ENCODE measurements at places on chromosomes 6 and 20. TPM values are rescaled to one million over a fixed set of nuclear protein-coding genes. Genes with fewer than 3 reads are reported as not detected.
A peak's percentile ranks its signal among the peaks of the same experiment; 100 is the strongest.

FAM209B gene
- not detected for total RNA-seq

GJA10 gene
- not detected for total RNA-seq

TSPO2 gene
- not detected for total RNA-seq

PPIL4 gene
- total RNA-seq, result 26.2 TPM

NKAPL gene
- 3.0 TPM for total RNA-seq

DEFB132 gene
- total RNA-seq, result not detected

MOCS1 gene
- 61.7 TPM for total RNA-seq

FAM83C gene
- total RNA-seq, result not detected

PAX1 gene
- total RNA-seq, result not detected

ANKRD66 gene
- not detected for total RNA-seq

ANGPT4 gene
- not detected for total RNA-seq

DNA sequence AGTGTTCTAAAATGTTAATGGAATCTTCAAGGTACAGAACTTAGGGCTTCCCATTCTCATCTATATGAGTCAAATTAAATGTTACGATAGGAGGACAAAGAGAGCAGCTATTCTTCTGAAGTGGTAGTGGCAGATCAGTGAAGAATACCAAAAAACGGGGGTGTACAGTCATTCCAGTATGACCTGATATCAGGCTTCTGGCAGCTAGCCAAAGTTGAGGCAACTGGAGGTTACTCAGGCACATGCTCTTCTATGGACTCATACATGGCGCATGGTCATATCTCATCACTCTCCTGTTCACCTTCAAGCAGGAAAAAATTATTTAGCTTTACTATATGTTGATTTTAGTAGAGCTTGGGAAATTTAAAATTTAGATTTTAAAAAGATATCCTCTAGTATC is 1608.8 kb downstream of the GRIK2 start:
- H3K27ac ChIP-seq, result no peak overlapping the region
- no peaks in the 10 kb centered on the region for H3K27me3 ChIP-seq
- DNase-seq, result no peak
- no peak overlapping the region for H3K4me3 ChIP-seq
- no peaks in the 10 kb centered on the region for H3K4me1 ChIP-seq
- H3K36me3 ChIP-seq, result no peaks in the 10 kb centered on the region

GRCh38 chr6:100810015-100810414 is 71.1 kb downstream of the ASCC3 start:
- no peak overlapping the region for H3K27ac ChIP-seq
- no peak overlapping the region for H3K4me3 ChIP-seq
- no peak for DNase-seq
- no peaks in the 10 kb centered on the region for H3K4me1 ChIP-seq
- no peaks in the 10 kb centered on the region for H3K36me3 ChIP-seq

DNA sequence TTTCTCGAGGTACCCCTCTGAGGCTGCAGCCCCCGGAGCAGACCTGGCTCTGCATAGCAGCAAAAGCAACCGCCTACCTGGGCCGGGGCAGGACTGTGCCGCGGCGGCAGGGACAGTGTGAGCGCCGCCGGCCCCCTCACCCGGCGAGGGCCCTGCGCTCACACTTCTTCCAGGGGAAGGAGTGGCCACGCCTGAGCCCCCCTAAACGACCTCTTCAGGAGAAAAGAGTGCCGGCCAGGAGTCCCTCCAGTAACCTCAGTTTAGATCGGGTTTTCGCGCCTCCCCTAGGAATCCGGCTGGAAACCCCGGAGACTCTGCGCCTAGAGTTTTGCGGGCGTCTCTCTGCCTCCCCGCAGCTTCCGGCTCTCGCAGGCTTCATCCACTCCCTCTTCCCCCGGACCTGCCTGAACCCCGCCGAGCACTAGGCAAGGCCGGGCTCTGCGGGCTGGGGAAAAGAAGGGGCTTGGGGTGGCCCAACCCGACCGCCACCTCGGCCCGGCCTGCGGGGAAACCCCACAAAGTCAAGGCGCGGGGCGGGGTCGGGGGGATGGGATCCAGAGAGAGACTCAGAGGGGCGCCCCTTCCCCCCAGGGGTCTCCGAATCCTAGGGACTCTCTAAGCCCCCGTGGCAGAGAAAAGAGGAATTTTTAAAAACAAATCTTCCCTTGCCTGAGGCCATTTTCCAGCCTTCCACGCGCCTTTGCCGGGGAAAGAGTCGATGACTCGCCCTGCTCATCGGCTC is 558 bp downstream of the LINC00237 start:
- DNase-seq, result no peak
- H3K27ac ChIP-seq, result no peak overlapping the region
- H3K4me3 ChIP-seq, result peak overlapping the region; percentile 58
- peaks cover 77% of the 10 kb centered on the region for H3K27me3 ChIP-seq
- H3K4me1 ChIP-seq, result peaks cover 41% of the 10 kb centered on the region
- no peaks in the 10 kb centered on the region for H3K36me3 ChIP-seq

GRCh38 chr6:28142446-28142845 is 763 bp downstream of the ZKSCAN8 start:
- peak overlapping the region; percentile 83 for H3K27ac ChIP-seq
- H3K4me1 ChIP-seq, result peaks cover 15% of the 10 kb centered on the region

GRCh38 chr6:39835821-39836295 is 43.7 kb downstream of the DAAM2 start:
- peaks cover 51% of the 10 kb centered on the region for H3K4me1 ChIP-seq
- DNase-seq, result no peak

- no peak overlapping the region for H3K4me3 ChIP-seq
- no peaks in the 10 kb centered on the region for H3K27me3 ChIP-seq
- H3K27ac ChIP-seq, result no peak overlapping the region
Measured at GRCh38 chr20:23267909-23268308, 82.7 kb upstream of the NXT1 start.

DNA sequence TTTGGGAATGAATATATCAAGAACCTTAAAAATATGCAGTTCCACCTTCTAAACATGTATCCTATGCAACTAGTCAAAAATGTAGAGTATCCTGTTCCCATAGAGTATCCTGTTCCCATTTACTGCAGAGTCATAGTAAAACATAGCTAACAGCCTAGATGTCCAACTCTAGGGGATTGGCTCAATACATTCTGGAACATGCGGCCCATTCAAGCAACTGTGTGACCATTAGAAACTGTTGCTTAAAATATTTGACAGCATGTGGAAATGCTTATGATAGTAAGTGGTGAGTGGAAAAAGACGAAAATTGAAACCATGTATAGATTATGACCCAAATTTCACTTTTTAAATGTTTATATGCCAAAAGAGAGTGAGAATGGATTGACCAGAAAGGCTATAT is 11.2 kb downstream of the FOXP4 start:
- peaks cover 33% of the 10 kb centered on the region for H3K4me1 ChIP-seq
- no peak overlapping the region for H3K4me3 ChIP-seq
- DNase-seq, result no peak
- H3K27me3 ChIP-seq, result no peaks in the 10 kb centered on the region

DNA sequence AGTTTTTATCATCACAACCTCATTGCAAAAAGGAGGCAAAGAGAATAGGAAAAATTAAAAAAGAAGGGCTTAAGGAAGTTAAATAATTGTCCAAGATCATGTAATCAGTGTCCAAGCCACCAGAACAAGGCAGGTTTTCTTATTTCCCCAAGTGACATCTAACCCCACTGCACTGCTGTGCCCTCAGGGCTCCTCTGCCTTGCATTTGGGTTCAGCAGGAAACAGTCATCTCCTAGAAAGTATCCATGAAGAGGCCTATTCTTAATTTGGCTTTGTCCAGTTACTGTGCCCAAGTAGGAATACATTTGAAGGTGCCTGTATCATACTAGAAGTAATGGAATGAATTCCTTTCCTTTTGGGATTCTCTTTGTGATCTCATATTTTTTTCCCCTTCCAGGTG is 10.5 kb downstream of the TMEM14A start:
- no peaks in the 10 kb centered on the region for H3K4me1 ChIP-seq
- H3K27me3 ChIP-seq, result no peaks in the 10 kb centered on the region
- no peaks in the 10 kb centered on the region for H3K36me3 ChIP-seq
- no peak overlapping the region for H3K27ac ChIP-seq
- H3K4me3 ChIP-seq, result no peak overlapping the region

GRCh38 chr20:4607287-4607713 is 114.4 kb upstream of the PRND start:
- H3K4me1 ChIP-seq, result no peaks in the 10 kb centered on the region
- DNase-seq, result no peak
- no peaks in the 10 kb centered on the region for H3K27me3 ChIP-seq
- no peaks in the 10 kb centered on the region for H3K36me3 ChIP-seq
- H3K27ac ChIP-seq, result no peak overlapping the region

- H3K27ac ChIP-seq, result no peak overlapping the region
- no peak for DNase-seq
- H3K4me3 ChIP-seq, result no peak overlapping the region
Measured at GRCh38 chr20:63026582-63027165, 19.9 kb upstream of the BHLHE23 start.

GRCh38 chr20:51174536-51174935 is 151.6 kb upstream of the KCNG1 start:
- H3K4me1 ChIP-seq, result no peaks in the 10 kb centered on the region
- no peak overlapping the region for H3K4me3 ChIP-seq
- H3K36me3 ChIP-seq, result no peaks in the 10 kb centered on the region
- H3K27me3 ChIP-seq, result no peaks in the 10 kb centered on the region
- DNase-seq, result no peak

GRCh38 chr20:38723017-38723847 is 1.1 kb upstream of the SLC32A1 start:
- DNase-seq, result no peak
- no peaks in the 10 kb centered on the region for H3K4me1 ChIP-seq
- no peak overlapping the region for H3K27ac ChIP-seq
- H3K27me3 ChIP-seq, result peaks cover 84% of the 10 kb centered on the region
- H3K36me3 ChIP-seq, result no peaks in the 10 kb centered on the region

GRCh38 chr6:127608554-127609270 is 31.7 kb downstream of the C6orf58 start:
- no peak for DNase-seq
- no peaks in the 10 kb centered on the region for H3K4me1 ChIP-seq
- no peaks in the 10 kb centered on the region for H3K36me3 ChIP-seq
- no peak overlapping the region for H3K27ac ChIP-seq
- H3K4me3 ChIP-seq, result no peak overlapping the region
- no peaks in the 10 kb centered on the region for H3K27me3 ChIP-seq

- H3K4me3 ChIP-seq, result no peak overlapping the region
- no peak for DNase-seq
- H3K4me1 ChIP-seq, result no peaks in the 10 kb centered on the region
- H3K27ac ChIP-seq, result no peak overlapping the region
- no peaks in the 10 kb centered on the region for H3K36me3 ChIP-seq
- H3K27me3 ChIP-seq, result no peaks in the 10 kb centered on the region
Measured at GRCh38 chr6:51166914-51167313, 348.2 kb downstream of the TFAP2B start.

DNA sequence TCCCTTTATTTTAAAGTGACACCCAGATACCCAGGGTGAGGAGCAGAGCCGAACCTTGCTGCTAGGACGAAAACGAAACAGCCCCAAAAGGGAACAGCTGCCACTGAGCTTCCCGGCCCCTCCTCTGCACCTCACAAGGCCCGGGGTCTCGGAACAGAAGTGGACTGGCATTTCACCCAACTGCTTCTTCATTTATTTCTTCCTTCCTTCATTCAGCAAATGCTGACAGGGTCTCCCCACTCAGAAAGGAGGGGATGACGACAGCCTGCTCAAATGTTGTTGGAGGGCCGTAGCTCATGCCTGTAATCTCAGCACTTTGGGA is 220.3 kb downstream of the PREX1 start:
- no peak overlapping the region for H3K27ac ChIP-seq
- DNase-seq, result no peak

DNA sequence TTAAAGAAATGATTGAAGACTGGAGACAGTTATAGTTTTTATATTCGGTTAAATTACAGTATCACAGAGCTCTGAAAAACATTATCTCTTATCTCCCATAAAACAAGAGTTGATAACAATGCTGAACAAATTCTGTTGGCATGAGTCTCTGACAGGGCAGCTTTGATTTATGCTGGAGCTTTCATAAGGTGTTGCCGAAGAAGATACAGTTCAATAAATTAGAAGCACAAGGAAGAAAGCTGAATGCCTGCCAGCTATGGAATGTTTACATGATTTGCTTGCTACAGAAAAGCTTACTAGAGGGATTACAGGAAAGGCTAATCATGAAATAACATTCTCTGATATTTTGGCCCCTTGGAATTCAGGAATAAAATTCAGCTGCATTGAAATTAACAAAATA is 431.9 kb upstream of the GJE1 start:
- H3K4me1 ChIP-seq, result no peaks in the 10 kb centered on the region
- no peaks in the 10 kb centered on the region for H3K27me3 ChIP-seq
- no peak for DNase-seq
- no peaks in the 10 kb centered on the region for H3K36me3 ChIP-seq

DNA sequence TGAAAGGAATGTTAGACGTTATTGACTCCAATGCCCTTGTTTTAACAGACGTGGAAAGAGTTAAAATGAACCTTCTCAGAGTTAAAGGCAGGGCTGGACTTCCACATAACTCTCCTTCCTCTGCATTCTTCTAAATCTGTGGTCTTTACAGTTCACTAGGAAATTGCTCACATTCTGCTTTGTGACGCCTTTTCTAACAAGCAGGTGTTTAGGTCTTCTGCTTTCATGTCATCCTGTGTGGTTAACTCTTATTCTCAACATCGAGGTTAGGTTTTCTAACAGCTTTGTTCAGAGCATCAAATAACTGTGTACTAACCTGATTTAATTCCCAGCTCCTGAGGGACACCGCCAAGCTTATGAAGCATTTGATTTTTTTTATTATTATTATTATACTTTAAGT is 81.3 kb upstream of the NT5E start:
- H3K4me1 ChIP-seq, result no peaks in the 10 kb centered on the region
- no peaks in the 10 kb centered on the region for H3K27me3 ChIP-seq
- no peak overlapping the region for H3K27ac ChIP-seq
- H3K36me3 ChIP-seq, result no peaks in the 10 kb centered on the region

- H3K27ac ChIP-seq, result no peak overlapping the region
- DNase-seq, result no peak
- no peak overlapping the region for H3K4me3 ChIP-seq
- H3K4me1 ChIP-seq, result no peaks in the 10 kb centered on the region
- no peaks in the 10 kb centered on the region for H3K36me3 ChIP-seq
- H3K27me3 ChIP-seq, result no peaks in the 10 kb centered on the region
Measured at GRCh38 chr6:143115728-143116127, 55.0 kb downstream of the AIG1 start.
